HFF-Myc (cell line): ENCODE measurements at places on chromosomes 13 and 19.

DNA sequence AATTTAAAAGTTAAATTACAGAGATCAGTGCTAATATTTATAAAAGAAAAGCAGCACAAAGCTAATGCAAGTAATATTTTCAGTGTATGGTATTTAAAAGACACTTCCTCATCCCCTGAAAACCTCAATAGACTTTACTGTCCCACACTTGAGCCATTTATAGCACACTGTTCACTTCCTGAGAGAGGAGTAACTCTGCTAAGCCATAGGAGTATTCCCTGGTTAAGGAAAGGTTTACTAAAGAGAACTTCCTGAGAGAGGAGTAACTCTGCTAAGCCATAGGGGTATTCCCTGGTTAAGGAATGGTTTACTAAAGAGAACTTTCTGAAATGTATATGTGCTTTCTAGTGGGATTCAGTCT lies 159.4 kb downstream of the NHLRC3 start:
- DNase-seq, result no peak

GRCh38 chr19:34457446-34457845 lies 24.1 kb upstream of the WTIP start:
- DNase-seq, result no peak

DNA sequence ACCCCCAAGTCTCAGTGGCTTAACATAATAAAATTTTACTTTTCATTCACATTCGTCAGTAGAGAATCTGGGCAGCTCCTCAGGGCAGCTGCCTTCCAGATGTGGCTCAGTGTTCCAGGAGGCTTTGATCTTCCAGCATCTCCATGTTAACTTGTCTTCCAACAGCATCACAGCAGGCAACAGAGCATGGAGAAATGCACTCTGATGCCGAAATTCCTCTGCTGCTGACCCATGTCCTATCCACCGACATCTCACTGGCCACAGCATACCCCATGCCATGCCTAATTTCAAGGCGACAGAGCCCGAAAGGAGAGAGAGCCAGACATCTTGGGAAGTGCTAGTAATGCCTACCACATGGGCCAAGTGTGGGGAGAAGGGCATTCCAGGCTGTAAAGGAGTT lies 64.9 kb upstream of the MEDAG start:
- DNase-seq, result peak; percentile 75

DNA sequence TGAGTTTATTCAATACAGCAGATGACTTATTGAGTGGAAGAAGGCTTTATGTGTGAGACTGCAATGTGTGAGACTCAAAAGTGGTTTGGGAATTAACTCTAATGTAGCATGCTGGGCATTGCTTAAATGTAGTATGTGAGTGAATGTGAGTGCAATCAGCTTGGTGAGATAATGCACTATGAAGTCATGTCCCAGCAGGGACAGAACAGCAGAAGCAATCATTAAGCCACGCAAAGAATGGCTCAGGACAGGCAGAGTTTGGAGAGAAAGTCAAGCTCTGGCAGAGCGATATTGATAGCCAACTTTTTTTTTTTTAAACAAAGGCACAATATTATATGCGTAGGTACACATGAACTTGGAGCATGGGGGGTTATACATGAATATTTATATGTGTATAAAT lies 597.7 kb downstream of the GPC6 start:
- no peak for DNase-seq

DNA sequence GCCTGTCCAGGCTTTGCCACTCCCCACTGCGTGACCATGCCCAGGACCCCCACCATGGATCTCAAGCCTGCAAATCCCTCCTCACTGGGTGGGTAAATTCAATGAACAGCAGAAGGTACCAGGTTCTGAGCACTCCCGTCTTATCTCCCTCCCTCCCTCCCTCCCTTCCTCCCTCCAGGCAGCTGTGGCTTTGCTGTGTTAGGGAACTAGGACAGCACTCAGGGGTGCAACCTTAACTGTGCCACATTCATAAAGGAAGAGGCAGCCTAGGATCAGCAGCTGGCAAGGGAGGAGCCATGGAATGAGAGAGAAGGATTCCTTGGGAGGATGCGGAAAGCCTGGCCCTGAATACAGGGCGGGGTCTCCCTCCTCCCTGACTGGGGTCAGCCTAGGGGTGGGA lies 5.6 kb downstream of the CEACAM4 start:
- no peak for DNase-seq

GRCh38 chr13:51802631-51803418 lies 1.1 kb downstream of the DHRS12 start:
- DNase-seq, result no peak

DNA sequence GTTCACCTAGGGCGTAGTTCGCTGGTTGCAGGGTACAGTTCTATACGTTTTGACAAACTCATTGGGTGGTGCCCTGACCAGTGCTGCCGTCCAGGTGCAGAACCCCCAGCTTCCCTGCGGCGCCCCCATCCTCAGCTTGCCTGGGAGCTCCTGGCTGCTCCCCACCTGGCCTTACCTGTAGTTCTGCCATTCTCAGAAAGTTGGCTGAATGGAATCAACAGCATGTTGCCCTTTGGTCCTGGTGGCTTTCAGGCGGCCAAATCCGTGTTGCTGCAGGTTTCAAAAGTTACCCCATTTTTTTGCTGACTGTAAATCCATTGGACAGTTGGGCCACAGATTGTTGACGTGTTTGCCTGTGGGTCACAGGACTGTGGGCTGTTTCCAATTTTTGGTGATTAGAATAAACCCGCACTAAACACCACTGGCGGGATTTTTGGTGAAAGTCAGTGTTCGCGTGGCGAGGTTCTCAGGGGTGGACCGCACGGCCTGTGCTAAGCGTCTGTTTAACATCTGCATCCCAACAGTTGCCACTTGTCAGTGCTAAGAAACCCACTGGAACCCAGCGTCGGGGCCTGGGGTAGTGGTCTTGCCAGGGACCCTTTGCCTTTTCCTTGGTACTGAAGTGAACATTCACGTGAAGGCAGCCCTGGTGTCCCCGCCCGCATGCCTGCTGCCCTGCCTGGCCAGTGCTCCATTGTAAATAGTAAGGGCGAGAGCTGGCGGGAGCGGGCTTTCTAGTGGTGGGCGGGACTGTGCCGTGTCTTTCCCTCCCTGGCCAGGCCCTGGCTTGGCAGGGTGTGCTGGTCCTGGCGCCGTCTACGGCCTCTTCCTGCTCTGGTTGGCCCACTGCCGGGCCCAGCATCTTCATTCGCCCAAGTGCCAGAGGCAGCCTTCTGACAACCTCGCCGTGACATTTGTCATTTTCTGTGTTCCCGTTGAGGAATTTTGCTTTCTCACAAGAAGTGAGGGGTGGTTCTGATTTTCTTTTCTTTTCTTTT lies 3.3 kb downstream of the DOT1L start:
- DNase-seq, result no peak

GRCh38 chr19:39017646-39018045 lies 14.7 kb downstream of the FBXO27 start:
- no peak for DNase-seq

DNA sequence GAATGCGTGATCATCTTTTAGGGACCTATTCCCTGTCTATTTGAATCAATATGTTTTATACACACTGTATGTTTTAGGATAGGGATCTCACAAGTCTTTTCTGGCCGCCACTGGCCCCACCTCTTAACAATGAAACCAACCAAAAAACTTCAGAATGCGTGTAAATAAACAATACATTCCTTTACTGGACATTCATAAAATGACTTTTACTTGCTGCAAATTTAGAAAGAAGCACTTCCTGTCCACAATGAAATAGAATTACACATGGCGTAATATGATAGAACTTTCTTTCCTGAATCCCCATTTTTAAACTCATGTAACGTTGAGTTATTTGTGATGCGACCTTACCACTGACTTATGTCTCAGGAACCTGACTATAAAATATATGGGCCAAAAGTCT lies 233.6 kb downstream of the SLITRK6 start:
- no peak for DNase-seq

DNA sequence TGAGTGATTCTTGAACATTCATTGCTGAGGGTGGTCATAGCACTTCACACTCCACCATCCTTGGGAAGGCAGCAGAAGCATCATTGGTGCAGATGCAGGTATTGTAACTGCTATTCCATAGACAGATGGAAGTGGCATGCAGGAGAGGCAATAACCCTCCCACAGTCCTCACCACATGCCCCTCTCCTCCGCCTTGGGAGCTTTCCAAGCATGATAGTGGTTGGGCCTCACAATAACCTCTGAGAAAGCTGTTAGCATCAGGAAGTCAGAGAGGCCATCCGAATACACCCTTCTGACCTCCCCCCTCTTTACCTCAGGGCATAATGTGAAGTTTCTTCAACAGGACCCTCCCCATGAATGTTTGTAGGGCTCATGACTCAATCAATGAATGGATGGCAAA lies 177.9 kb downstream of the KATNAL1 start:
- no peak for DNase-seq

DNA sequence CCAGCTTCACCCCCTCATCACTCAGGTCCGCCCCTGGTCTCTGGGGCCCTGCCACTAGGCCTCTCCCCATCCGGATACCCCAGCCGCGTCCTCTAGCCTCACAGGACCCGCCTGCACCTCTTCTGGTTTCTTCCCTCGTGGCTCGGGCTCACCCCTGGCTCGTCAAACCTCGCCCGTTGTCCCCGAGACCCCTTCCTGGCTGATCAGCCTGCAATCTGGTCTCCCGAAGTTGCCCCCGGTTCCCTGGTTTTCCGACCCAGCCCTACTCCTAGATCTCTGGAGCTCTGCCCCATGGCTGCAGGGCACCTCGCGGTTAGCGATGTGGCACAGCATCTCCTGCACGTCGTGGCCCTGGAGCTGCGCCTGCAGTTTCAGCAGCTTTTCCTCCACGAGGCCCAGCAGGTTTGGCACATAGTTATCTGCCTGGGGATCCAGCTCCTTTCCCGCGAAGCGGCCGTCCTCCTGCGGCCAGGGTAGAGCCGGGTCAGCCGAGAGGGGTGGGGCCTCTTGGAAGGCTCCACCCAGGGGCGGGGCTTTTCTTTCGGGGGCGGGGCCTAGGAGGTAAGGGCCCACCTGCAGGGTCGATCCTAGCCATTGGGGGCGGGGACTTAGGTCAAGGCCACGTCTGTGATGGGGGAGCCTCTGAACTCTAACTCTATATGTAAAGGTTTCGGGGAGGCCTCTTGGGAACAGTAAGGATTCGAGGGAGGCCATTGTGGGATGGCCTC lies 2.4 kb upstream of the RGL3 start:
- DNase-seq, result no peak

GRCh38 chr19:41476583-41476982 lies 33.6 kb downstream of the ERICH4 start:
- DNase-seq, result no peak

GRCh38 chr13:99132295-99132835 lies 68.3 kb upstream of the UBAC2 start:
- DNase-seq, result no peak
